ENCODE measurements at places on chromosomes 4 and X.

DNA sequence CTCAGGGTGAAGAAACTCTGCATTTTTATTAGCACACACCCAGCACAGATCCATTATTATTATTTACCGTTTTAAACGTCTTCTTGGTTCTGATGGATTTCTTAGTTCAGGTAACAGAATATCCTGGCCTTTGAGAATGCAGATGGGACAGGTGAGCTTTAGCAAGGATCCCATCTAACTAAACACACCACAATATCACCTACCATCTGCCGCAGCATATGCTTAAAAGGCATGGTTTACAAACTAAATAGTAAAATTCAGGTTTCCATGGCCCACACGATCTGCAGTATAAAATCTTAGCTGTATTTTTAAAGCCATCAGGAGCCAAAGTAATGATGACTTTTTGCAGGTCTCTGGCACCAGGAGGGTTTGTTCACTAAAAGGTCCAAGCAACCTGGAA, 31.7 kb upstream of the GATB start:
- no peak for DNase-seq

- DNase-seq = no peak
Measured at GRCh38 chrX:48474127-48474526, 1.9 kb upstream of the FTSJ1 start.

GRCh38 chrX:87338510-87338909, 179.1 kb upstream of the KLHL4 start:
- DNase-seq = no peak

- no peak for DNase-seq
Measured at GRCh38 chr4:122617597-122618593, 3.0 kb downstream of the IL21 start.

- DNase-seq = no peak
Measured at GRCh38 chr4:127304356-127304755, 328.4 kb upstream of the INTU start.

DNA sequence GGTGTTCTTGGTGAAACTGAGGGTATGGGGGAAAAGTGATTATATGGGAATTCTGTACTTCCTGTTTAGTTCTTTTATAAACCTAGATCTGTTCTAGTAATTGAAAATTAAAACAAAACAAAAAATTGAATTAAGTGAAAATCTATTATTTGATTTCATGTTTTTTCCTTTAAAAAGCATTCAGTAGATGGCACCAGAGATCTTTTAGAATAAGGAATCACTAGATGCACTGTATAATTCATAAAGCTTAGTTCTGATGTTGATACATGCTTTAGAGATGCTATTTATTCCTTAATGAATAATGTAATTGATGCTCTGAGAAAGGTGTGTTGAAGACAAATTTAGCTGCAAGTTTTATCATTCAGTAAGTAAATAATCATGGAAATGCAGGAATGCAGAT, 87.3 kb downstream of the LCORL start:
- no peak for DNase-seq

- no peak for DNase-seq
Measured at GRCh38 chr4:175823015-175823742, 11.1 kb upstream of the GPM6A start.

DNA sequence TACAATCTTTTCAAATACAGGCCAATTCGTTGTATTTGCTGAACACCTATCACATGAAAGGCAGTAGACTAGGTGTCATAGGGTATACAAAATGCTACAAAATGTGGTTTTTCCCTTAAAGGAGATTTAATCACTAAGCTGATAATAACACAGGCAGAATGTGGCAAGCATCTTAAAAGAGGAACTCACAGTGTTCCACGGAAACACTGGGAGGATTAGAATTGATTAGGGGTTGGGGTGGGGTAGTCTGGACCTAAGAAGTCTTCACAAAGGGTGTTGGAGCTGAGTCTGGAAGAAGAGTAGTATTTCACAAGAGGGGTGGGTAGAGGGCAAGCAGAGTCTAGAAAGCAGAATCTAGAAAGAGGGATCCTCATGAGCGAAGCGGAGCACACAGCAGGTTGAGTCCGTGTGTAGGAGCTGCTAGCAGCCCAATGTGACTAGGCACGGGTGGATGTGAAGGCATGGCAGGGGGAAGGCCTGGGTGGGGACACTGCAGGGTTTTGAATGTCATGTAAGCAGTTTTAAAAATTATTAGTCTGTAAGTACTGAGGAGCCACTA, 123.6 kb downstream of the MGST2 start:
- DNase-seq = no peak

GRCh38 chrX:39975101-39975925, 122.4 kb downstream of the BCOR start:
- no peak for DNase-seq
